Mucosa of descending colon (tissue), 3 donors: ENCODE measurements at places on chromosomes 2 and 18. TPM values are rescaled to one million over a fixed set of nuclear protein-coding genes. Genes with fewer than 3 reads are reported as not detected.

The UBXN2A gene
- total RNA-seq: 12.9 TPM

The KCNE4 gene
- 2.0 TPM for total RNA-seq

DNA sequence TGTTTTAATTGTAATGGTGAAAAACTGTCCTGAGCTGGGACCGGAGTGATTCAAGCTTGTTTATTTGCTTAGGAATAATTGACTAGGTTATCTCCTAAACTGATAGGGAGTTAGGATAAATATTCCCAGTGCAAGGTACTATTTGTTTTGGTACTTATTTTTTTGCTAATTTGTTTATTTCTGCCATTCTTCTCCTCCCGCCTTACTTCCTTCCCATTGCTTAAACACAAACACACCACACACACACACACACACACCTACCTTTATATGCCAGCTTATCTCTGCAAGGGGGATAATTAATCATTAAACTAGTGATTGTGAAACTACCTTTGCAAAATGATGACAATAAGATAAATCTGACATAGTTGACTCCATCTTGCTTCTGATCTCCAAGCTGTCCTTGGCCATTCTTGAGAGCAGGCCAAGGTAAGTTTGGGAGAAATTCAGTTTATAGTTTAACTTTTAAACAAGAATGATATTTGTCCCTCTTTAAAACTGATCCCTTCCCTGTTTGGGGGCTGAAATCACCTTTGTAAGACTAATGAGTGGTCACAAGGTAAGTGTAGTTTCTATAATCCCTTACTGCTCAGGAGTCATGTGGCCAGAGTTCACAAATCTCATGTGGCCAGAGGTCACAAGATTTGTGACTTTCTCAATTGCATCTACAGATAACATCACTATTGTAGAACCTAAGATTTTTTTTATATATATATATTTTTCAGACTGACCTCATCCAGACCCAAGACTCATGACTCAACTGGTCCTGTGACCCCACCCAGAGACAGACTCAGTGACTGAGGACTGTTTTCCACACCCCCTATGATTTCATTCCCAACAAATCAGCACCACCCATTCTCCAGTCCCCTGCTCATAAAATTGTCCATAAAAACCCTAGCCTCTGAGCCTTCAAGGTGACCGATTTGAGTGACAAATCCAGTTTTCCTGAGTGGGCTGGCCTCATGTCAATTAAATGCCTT is 83.1 kb upstream of the LRRTM4 start:
- DNase-seq: no peak

- DNase-seq: no peak
Observed at GRCh38 chr2:65096948-65097347, 33.0 kb downstream of the RAB1A start.

GRCh38 chr2:179272406-179273192 is 8.0 kb upstream of the SESTD1 start:
- DNase-seq: no peak

The COL5A2 gene
- total RNA-seq: 31.8 TPM

The MC5R gene
- not detected for total RNA-seq

The TDRD15 gene
- total RNA-seq: not detected

The PLB1 gene
- 2.4 TPM for total RNA-seq

GRCh38 chr2:128660836-128661235 is 342.2 kb upstream of the HS6ST1 start:
- no peak for DNase-seq

- no peak for DNase-seq
Observed at GRCh38 chr18:79305911-79306310, 89.8 kb upstream of the NFATC1 start.

- DNase-seq: no peak
Observed at GRCh38 chr2:100136310-100136709, 6.1 kb downstream of the AFF3 start.

DNA sequence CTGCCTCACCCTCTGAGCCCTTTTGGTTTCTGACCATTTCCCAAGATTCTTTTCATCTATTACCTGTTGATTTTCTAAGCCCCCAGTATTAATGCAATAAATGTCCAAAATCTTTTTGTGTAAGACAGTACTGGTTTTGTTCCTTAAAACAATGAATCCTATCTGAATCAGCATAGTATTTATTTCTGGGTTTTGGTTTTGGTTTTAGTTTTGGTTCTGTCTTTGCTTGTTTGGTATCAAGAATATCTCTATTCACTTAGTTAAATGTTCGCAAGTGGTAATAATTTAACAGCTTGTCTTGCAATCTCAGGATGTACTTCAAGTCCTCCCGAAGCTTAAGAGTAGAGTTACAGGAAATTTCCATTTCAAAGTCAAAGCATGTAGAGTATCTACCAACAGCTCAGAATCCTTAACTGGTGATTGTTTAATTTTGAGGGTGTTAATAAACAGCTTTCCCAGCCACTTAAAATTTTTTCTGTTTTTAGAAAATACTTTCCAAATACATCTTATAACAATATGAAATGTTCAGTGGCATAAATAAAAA is 67.7 kb upstream of the NEDD4L start:
- DNase-seq: no peak

DNA sequence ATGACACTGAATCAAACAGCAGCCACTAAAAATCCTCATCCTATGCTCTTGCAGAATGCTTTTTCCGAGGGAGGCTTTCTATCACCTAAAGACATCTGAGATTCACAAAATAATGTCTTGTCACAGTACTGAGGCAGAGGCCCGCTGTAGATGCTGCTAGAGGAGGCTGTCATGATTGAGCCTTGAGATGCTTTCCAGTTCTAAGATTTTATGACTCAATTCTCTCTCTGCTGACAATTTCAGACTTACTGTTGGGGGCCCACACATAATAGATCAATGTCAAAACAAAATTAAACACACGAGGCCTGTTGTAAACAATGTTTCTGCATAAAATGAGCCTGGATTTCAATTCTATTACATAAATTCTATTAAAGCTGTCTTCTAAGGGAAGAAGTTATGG is 132.7 kb upstream of the ARL4C start:
- no peak for DNase-seq

DNA sequence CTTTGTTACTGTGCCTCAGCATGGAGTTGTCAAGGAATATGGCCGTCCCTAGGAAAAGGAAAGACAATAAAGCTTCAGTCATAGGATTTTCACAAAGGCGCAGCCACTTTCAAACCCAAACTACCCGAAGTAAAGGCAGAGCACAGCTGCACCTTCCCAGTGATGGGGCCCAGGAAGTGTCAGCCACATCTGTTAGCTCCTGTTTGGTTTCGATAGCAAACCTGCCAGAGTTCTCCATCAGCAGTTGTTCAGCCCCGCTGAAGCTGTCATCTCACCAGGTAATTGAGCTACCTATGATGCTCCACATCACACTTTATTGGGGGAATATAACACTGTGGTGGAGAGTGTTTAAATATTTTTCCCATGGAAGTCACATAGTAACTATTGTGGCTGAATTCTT is 80.7 kb downstream of the LRATD1 start:
- no peak for DNase-seq

The TRABD2A gene
- 132 TPM for total RNA-seq

DNA sequence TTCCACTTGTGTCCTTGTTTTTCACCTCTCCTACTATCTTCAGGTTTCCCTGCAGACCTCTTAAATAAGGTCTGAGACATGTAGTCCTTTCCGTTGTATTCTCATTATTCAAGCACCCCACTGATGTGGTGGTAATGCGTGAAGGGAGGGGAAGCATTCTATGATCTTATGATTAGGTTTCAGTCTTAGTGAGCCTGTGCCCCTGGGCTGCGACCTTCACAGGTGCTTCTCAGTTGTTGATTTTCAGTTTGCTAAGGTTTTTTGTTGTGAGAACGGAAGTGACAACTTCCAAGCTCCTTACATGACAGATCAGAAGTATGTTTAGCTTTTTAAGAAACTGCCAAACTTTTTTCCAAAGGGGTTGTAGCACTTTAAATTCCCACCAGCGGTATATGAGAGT is 41.3 kb downstream of the VPS54 start:
- DNase-seq: no peak

The ELOA2 gene
- total RNA-seq: not detected

DNA sequence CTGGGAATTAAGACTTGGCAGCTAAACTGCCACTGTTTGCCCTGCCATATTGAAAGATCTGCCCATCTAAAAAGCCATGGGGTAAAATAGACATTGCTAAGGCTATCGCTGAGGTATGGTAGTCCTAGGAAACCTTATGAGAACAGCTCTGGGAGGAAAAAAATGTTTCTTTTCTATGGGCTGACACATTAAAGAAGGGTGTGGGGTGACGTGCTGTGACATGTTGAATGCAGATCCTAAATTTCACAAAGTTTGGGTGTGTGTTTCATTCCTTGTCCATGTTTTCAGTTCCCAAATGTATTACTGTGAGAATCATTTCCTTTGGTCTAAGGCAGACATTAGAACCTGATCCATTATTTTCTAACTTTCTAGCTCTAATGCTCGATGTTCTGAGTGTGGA is 766.4 kb downstream of the BCL11A start:
- DNase-seq: no peak

DNA sequence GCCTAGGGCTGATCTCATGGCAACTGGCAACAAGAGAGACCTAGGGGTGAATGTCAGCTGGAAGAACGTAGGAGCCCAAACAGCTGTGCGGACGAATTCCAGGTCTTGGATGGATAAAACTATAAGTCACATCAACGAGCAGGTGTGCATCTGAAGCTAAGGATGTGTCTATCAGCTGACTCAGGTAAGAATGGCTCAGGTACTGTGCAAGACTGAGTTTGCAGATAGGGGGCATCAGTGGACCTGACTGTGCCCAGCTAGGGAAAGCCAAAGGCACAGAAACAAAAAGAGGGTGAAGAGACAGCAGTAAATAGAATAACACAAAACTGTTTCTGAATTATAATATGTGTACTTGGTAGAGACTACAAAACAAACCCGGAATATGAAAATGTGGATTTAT is 357.3 kb downstream of the ZEB2 start:
- no peak for DNase-seq

DNA sequence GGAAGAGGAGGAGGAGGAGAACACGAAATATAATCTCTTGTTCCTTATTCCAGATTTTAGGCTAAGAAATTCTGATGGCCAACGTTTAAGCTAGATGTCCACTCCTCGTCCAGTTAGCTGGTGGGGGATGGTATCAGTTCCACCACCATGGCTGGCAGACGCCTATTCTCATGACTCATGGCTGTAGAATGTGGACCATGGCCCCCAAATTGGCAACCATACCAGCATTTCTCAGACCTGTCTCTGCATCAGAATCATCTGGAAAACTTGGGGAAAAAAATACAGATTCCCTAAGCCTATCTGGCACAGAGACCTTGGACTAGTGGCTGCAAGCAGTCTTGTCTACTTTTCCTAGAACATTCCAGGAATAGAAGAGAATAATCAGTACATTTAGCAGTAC is 267.7 kb upstream of the SIX2 start:
- DNase-seq: no peak

The PEX13 gene
- 28.9 TPM for total RNA-seq

The BOD1L2 gene
- not detected for total RNA-seq

GRCh38 chr2:218036371-218036770 is 32.7 kb upstream of the RUFY4 start:
- DNase-seq: no peak

DNA sequence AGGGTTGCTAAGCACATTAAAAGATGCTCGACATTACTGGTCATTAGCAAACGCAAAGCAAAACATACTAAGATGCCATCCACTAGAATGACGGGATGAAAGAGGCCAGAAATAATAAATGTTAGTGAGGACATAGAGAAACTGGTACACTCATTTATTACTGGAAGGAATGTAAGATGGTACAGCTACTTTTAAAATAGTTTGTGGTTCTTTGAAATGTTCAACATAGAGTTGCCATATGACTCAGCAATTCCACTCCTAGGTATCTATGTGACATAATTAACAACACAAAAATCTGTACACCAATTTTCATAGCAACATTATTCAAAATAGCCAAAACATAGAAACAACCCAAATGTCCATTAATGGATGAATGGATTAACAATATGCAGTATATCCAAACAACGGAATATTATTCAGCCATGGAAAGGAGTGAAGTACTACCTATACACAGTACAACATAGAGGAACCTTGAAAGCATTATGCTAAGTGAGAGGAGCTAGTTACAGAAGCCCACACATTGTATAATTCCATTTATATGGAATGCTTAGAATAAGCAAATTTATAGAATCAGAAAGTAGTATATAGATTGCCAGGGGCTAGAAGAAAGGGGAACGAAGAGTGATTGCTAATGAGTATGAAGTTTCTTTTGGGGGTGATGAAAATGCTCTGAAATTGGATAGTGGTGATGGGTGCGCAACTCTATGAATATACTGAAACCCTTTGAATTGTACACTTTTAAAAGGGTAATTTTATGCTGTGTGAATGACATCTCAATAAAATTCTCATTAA is 61.9 kb upstream of the IL1R1 start:
- DNase-seq: no peak

- no peak for DNase-seq
Observed at GRCh38 chr18:65988972-65989371, 238.2 kb downstream of the CDH7 start.

The VWC2L gene
- total RNA-seq: not detected

GRCh38 chr2:222753251-222753824 is 81.9 kb downstream of the MOGAT1 start:
- DNase-seq: peak; percentile 23

The C2orf92 gene
- total RNA-seq: 8.7 TPM
